ENCODE measurements at places on chromosomes 2 and 18. TPM values are rescaled to one million over a fixed set of nuclear protein-coding genes. Genes with fewer than 3 reads are reported as not detected.

The FHOD3 gene
- total RNA-seq = 35.2 TPM

The IRS1 gene
- 10.8 TPM for total RNA-seq

The DNAH7 gene
- total RNA-seq = 15.5 TPM

The TXNL1 gene
- 93.4 TPM for total RNA-seq

The EPAS1 gene
- 118 TPM for total RNA-seq

The GALNT14 gene
- 14.7 TPM for total RNA-seq

The CCDC74B gene
- total RNA-seq = 8.2 TPM

The TUBA4A gene
- 203 TPM for total RNA-seq

Measured in dorsolateral prefrontal cortex (tissue), 122 donors.